Inflammatory macrophage treated with lipopolysaccharide for 4 hours (primary cell): ENCODE measurements at places on chromosomes 7 and 10.

DNA sequence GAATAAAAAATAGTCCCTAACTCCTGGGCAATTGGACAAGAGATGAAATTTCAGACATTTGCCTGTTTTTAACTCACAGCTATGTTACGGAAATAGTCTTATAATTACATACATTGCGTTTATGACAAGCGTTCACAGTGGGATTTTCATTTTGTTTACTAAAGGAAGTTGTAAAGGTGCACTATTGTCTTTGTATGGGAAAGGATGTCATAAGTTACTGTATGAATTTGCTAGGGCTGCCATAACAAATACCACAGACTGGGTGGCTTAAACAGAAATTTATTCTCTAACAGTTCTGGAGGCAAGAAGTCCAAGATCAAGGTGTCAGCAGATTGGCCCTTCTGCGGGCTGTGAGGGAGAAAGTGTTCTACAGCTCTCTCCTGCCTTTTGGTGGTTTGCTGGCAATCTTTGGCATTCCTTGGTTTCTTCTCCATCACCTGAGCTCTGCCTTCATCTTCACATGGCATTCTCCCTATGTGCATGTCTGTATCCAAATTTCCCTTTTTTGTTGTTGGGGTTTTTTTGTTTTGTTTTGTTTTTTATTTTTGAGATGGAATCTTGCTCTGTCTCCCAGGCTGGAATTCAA lies 5.6 kb downstream of the NFE2L3 start:
- DNase-seq: no peak

DNA sequence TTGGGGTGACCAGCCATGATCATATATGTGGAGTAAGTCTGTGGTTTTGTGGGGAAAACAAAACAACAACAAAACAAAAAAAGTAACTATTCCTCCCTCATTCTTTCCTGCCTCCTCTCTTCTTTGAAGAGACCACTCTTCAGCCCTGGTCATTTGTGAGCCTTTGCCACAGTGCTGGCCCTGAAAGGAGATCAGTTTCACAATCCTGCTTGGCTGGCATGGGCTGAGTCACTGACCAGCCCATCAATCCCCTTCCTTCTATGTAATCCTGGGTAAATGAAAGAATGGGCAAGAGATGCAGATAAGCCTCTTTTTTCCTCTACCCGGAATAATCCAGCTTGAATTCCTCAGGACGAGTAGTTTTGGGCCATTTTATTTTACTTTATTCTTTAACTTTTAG lies 13.6 kb downstream of the CSTF2T start:
- no peak for DNase-seq

DNA sequence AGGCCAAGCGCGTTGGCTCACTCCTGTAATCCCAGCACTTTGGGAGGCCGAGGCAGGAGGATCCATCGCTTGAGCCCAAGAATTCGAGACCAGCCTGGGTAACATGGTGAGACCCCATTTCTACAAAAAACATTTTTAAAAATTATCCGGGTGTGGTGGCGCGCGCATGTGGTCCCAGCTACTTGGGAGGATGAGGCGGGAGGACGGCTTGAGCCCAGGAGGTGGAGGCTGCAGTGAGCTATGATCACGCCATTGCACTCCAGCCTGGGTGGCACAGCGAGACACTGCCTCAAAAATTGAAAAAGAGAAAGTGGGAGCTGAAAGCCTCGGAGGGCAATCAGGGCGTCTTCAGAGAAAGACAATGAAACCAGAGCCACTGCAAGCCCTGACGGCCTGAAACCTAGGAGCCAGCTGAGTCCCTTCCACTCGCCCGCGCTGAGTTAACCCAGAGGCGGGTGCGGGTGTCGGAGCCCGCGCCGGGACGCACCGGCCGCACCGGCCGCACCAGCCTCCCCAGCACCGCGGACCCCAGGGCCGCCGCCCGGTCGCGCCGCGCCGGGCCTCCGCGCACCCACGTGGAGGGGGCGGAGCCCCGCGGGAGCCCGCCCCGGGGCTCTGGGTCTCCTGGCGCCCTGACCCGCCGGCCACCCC lies 22.4 kb downstream of the ZFAND2A start:
- DNase-seq: no peak

GRCh38 chr10:13844651-13845050 lies 257.9 kb downstream of the PRPF18 start:
- DNase-seq: no peak

GRCh38 chr7:74312418-74313028 lies 23.3 kb downstream of the CLIP2 start:
- no peak for DNase-seq

GRCh38 chr7:149295481-149295850 lies 33.5 kb downstream of the ZNF783 start:
- DNase-seq: no peak

DNA sequence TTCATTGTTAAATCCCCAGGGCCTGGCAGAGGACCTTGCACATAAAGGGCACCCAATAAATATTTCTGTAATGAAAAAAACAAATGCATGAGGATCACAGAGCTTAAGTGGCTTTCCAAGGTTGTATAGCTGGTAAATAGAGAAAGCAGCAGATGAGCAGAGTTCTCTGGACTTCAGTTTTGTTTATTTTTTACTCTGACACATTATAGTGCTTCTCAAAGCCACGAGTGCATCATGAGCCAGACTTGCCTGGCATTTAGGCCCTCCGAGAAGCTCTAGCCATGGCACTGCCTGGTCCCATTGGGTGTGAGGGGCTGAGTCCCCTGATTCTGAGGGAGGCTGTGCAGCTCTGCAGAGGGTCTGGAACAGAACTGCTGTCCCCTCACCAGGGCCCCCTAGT lies 87.2 kb upstream of the ZNF32 start:
- no peak for DNase-seq

DNA sequence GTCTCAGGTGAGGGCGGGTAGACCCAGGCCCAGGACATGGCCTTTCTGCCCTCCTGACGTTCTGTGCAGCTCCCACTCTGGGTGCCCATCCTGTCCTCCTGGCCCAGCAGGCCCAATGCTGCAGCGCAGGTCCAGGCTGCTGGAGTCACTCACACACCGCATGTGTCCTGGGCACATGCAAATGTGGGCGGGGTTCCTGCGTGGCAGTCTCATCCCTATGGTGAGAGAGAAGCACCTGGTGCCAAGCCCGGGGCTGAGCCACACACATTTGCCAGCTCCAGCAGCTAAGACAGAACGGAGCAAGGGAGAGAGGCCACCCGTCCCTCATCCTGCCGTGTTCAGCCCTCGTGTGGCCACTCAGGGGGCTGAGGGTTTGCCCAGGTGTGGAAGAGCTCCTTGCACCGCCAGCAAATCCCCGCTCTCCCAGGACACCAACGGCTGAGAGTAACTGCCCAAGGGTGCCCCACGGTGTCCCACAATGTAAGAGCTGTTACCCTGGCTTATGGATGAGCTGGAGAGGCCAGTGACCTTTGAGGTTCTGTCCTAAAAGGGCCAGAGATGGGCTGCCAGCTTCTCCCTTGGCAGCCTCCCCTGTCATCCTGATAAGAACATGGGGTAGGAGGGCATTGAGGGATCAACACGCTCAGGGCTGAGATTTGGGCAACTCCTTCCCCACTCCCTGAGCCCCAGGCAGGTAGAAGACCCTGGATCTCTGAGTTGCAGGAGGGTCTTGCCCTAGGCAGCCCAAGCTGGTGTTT lies 4.4 kb downstream of the FUOM start:
- no peak for DNase-seq

GRCh38 chr7:2248984-2249694 lies 7.1 kb downstream of the NUDT1 start:
- peak; percentile 80 for DNase-seq

DNA sequence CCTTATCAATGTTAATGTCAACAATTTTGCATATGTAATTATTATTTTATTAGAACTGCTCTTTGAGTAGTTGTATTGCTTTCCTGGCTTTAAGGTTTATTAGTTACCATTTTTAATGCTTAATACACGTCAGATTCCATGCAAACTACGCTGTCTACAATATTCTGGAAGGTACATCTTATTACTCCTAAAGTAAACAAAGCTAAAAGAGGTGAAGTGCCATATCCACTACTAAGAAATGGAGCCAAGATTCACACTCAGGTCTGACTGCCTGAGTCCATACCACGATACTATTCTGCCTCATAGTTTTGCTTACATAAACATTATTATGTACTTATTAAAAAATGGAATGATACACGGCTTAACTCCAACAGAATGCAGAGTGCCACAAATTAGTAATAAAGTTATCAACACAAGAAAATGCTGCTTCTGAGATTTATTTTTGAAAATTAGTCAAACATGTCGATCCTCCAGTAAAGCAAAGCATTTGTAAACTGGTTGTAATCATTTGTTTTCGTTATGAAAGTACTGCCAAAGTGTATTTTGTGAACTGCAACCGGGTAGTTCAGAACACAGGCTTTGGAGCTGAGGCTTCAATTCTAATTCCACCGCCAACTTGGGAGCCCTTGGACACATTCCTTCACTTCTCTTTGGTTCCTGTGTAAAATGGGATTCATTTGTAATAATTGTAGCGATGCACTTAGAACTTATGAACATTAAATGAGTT lies 1.1 kb upstream of the DMTF1 start:
- no peak for DNase-seq

- peak; percentile 79 for DNase-seq
These were observed 5.5 kb downstream of the USP6NL start for GRCh38 chr10:11605807-11606408.

- DNase-seq: no peak
These were observed 13.1 kb upstream of the PDK4 start for GRCh38 chr7:95609277-95609971.

- DNase-seq: no peak
These were observed 5.7 kb downstream of the KIAA1549 start for GRCh38 chr7:138975343-138976104.

- DNase-seq: no peak
These were observed 56.3 kb downstream of the NUDCD3 start for GRCh38 chr7:44434201-44434600.

- no peak for DNase-seq
These were observed 67.3 kb upstream of the FAM20C start for GRCh38 chr7:125061-125475.

DNA sequence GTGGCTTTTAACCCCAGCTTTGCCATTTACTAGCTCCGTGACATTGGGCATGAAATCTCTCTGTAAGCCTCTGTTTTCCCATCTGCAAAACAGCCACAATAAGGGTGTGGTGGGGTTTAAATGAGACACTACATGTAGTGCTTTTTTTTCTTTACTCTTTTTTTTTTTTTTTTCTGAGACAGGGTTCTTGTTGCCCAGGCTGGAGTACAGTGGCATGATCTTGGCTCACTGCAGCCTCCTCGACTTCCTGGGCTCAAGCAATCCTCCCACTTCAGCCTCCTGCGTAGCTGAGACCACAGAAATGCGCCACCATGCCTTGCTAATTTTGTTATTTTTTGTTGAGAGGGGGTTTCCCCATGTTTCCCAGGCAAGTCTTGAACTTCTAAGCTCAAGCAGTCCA lies 8.3 kb upstream of the DENND10 start:
- no peak for DNase-seq

DNA sequence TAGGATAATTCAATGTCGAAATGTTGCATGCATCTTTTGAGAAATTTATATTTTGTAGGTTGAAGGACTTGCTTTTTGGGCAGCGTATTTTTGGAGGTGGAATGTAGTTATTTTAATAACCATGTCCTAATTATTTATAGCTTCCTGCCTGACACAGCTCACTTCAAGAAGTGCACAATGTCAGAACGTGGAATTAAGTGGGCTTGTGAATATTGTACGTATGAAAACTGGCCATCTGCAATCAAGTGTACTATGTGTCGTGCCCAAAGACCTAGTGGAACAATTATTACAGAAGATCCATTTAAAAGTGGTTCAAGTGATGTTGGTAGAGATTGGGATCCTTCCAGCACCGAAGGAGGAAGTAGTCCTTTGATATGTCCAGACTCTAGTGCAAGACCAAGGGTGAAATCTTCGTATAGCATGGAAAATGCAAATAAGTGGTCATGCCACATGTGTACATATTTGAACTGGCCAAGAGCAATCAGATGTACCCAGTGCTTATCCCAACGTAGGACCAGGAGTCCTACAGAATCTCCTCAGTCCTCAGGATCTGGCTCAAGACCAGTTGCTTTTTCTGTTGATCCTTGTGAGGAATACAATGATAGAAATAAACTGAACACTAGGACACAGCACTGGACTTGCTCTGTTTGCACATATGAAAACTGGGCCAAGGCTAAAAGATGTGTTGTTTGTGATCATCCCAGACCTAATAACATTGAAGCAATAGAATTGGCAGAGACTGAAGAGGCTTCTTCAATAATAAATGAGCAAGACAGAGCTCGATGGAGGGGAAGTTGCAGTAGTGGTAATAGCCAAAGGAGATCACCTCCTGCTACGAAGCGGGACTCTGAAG lies 620 bp downstream of the ZRANB1 start:
- DNase-seq: peak; percentile 45

DNA sequence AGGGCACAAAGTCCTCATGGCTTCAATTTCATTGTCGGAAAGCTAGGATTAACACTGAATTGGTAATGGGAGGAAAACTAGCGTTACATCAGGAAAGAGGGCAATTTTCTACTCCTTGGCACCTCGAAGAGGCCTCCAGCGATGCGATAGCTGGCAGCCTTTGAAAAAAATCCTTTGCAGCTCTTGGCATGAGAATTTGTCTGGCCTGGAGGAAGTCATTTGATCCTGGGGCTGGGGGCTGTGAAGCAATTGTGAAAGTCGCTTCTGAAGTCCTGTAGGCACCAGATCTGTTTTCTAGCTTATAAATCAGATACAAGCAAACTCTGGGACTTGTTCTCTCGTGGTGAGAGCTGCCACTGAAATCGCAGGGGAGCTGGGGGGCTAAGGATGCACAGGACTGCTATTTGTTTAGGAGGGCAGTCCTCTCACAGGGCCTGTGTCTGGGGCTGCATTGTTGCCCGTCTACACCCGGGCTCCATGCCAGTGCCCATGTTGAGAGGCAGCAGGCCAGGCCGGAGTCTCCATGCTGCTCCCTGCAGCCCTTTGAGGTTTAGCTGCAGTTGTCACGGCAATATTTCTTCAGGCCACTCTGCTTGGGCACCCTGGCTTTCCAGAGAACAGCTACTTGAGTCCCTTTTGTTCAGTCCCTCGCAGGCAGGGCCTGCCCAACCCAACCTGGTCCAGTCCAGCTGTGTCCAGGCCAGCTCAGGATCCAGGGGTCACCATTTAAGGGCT lies 206.8 kb upstream of the LYZL1 start:
- no peak for DNase-seq

DNA sequence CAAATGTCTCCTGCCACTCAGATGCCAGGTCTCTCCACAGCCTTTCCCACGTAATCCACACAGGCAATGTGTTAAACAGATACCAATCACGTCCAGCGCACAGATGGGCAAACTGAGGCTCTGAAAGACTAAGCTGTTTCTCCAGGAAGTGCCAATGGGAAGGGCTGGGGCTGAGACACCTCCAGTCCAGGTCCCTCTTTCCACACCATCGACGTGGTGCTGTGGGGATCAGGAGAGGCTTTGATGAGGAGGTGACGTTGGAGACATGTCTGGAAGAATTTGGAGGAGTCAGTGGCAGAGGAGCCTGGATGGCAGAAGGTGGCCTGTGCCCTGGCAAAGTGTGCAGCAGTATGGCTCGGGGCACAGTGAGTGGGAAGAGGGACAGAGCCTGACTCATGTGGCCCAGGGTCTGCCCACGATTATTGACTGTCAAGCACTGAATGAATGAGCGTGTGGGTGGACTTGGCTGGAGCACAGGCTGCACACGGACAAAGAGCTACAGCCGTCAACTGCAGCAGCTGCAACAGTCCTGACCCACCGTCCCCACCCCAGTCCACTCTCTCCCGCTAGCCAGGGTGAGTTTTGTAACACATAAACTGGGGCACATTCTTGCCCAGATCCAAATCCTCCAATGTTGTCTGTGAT lies 40.8 kb upstream of the HSPA12A start:
- no peak for DNase-seq
